Activated CD4-positive, alpha-beta T cell treated with anti-CD3 and anti-CD28 coated beads for 24 hours (primary cell): ENCODE measurements at places on chromosomes 6 and 20.

DNA sequence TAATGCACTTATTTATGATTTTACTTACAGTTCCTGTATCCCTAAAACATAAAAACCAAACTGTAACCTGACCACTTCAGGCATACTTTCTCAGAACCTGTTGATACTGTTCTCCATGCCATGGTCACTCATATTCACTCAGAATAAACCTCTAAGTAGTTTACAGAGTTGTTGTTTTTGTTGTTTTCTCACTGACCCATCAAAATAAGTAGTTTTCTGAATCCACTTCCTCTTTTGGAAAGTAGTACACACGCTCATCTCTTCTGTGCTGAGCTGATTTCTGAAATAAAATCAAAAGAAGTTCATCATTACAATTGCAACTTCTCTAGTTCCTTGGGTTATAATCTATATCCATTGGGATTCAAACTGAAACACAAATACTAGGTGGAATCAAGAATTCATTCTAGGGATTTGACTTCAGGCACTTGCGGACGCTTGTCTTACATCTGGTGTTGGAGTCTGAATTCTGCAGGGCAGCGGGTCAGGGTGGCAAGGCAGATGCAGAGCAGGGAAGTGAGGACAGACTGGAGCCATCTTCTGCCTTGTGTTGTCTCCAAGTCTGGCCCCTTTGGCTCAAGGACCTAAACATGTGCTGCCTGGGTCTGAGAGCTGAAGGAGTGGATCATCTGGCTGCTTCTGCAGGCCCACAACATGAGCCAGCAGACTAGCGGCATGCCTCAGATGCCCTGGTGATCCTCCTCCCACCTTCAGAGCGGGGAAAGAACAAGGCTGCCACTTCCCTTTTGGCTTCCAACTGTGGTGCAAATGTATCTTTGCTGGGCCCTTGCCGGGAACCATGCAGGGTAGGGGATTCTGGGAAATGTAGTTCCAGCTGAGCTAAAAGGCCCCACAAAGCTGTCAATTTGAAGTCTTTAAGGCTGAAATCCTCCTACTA, 167.9 kb upstream of the MYLIP start:
- no peak for DNase-seq

DNA sequence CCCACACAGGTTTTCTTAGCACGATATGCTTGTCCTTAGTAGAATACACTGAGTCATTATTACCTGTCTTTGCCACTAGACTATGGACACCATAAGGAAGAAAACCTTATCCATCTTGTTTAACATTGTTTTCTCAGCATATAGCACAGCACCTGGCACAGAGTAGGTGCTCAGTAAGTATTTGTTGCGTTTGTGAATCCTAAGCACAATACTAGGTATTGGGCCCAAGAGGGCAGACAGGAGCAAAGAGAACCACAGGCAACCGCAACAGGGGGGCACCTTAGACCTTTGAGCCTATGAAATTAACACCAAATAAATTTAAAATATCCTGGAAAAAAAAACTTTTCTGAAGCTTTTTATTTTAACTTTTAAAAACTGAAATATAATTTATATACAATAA, 3.7 kb upstream of the NCOA6 start:
- DNase-seq, result no peak

- DNase-seq, result no peak
Observed at GRCh38 chr20:37839432-37839827, 63.5 kb upstream of the VSTM2L start.

DNA sequence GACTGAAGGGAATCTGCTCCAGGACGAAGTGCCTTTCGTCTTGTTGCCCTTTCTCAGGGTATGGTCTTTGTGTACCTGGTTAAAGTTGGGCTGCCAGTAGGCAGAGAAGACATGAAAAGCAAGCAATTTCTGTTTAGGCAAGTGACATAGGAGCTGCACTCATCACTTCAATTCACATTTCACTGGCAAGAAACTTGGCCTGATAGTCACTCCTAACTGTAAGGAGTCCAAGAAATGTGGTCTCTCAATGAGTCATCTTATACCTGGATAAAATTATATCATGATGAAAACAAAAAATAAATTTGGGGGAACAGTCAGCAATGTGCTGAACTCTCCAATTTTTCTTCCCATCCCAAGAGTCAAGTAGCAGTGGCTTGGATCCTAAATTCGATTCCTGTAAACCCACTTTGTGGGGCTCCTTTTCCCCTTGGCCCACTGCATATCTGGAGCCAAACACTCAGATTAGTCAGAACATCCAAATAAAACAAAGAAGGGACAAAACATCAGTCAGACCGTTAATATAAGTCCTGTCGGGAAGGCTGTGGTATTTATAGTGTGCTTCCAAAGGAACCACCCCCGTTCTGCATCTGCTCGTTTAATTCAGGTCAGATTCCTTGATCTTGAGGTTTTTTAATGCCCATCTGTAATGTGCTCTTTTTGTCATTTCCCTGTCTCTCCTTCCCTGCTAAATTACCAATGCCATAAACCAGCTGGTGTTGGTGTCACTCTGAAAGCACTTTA, 5.0 kb upstream of the GABRR1 start:
- no peak for DNase-seq

DNA sequence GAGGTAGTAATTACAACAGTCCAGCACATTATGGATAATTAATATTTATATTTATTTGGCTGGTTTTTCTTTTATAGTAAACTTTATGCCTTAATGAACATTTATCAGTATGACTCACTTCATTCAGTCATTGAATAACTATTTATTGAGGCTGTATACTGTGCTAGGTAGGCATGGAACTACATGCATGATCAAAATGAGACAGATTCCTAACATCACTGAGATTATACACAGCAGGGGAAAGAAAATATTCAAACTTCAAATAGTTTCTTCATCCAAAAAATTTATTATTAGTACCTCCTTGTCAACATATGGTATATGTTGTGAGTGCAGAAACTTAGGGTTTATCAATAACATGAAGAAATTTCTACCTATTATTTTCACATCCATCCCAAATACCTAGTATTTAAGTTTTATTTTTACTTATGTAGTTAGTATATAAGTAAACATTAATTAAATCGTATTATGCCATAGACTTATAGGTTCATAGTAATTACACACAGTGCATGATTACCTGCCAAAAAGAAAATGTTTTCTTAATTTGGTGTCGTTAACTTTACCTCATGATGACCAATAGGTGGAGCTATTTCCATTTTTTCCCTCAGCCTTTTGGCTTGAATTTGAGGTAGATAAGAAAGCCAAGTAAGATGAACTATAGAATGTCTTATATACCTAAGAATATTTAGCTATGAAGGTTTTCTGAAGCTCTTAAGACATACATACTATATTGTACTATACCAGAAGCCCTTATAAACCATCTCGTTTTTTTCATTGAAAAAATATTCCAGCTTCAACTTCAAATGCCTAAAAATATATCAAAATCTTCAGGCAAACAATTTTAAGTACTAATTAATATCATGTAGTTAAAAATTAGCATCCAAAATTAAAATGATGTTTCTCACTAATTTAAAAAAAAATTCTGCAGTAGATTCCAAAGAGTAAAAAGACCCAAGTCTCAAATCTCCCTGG, 12.5 kb upstream of the TMEM30A start:
- DNase-seq, result no peak

DNA sequence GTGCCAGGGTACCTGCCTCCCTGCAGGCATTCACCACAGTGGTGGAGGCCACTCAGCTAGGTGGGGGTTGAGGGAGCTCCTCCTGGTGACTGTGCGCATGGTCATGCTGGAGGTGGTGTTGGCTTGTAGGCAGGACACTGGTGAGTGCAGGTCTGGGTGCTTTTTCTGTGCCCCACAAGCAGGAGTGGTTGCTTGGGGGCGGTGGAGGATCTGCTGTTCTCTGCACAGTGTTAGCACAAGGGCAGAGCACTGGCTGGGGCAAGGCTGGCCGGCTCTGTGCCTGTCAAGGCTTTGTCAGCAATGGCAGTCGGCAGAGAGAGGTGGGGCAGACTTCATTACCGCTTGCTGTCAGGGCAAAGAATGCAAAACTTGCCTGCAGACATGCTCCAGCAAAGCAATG, 632.1 kb upstream of the ID4 start:
- no peak for DNase-seq

DNA sequence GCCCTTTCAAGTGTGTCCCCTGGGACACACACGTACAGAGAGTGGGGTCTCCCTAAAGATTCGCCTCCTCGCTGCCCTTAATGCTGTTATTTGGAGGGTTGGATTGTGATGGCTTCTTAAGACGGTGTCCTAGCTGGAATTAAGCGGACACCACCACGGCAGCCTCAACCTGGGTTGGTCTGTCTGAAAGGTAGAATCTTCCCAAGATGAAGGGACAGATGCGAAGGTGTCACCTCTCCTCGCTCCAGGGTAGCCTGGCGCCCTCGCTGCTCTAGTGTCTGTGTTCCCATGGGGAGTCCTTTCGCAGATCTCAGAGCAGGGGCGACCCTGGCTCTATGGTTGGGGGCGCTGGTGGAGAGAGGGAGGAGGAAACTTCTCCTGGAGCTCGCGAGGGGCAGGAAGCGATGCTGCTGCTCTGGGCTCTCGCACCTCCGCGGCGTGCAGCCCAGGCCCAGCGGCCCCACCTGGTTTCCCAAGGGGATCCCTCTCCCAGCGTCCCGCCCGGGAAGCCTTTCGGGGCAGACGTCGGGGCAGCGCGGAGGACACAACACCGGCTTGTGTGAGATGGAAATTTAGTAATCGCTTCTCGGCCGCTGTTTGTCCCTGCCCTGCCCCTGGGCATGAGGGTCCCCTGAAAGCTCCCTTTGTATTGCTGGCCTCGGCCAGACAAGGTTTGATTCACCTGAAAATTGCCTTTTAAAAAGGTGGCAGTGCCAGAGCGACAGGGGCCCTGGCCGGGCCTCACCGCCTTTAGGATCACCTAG, 1.7 kb downstream of the RSPO3 start:
- no peak for DNase-seq

DNA sequence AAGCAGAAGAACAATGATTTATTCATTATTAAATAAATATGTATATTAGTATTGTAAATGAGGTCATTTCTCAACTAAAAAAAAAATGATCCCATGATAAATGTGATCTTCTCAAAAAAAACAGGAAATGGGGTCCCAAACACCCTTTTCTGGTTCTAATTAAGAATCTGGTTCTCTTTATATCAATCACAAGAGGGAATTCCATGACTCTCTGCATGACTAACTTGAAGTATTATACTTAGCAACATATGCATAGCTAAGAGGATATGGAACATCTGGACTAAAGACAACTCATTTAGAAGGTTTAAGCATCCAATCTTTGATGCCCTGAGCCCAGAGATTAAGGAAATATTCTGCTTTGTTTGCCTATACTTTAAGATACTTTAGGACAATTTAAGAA, 89.7 kb upstream of the EMILIN3 start:
- no peak for DNase-seq

- DNase-seq, result no peak
Observed at GRCh38 chr6:35967076-35967774, 46.3 kb upstream of the SRPK1 start.
